NCI-H446 (cell line): ENCODE measurements at places on chromosomes 3 and 15.
A peak's percentile ranks its signal among the peaks of the same experiment; 100 is the strongest.

DNA sequence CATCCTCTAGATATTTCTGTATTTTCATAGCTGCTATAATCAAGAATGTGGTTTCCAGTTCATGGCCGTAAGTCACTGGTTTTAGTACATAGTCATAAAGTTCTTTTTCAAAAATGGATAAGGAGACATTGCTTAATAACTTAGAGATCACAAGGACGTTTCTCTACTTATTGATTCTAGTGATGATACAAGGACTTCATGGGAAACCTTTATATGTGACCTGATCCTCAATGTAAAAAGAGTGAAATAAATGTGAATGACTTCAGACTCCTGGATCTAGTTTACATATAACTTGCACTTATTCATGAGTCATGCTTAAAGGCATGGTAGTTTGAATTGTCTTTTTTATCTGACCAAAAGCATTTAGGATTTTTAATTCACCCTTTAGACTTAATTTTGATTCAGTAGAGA, 35.2 kb downstream of the TSC22D2 start:
- DNase-seq = no peak

GRCh38 chr3:23750573-23751210, 55.1 kb upstream of the UBE2E1 start:
- DNase-seq = no peak

DNA sequence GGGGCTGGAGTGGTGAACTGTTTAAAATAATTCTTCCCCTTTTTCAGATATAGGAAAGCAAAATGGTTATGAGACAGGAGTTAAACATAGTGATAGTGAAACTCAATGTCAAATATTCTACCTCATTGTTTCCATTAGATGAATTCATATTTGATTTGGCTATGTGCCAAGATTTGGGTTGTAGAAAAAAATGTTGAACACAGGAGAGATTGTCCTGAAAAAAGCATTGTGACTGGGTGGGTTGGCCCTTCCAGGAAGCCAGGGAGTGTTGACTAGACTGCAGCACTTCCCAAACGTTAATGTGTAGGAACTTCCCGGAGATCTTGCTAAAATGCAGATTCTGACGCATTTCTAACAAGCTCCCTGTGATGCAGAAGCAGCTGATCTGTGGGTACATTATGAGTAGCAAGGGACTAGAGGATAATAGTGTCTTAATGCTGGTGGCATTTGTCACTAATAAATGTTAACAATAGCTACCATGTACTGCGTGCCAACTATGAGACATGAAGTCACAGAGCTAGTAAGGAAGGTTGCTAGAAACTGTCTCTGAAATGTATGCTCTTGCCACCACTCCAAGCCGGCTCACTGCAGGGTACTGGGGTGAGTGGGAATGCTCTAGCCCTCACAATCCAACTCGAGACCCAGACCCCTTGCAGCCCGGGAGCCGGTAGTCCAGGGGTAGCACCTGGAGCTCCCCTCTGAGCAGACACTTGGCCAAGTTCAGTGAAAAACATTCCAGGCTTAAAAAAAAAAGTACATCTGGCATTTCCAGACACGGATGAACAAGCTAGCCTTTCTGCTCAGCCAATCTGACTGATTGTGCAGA, 120.6 kb downstream of the CD47 start:
- DNase-seq = no peak

DNA sequence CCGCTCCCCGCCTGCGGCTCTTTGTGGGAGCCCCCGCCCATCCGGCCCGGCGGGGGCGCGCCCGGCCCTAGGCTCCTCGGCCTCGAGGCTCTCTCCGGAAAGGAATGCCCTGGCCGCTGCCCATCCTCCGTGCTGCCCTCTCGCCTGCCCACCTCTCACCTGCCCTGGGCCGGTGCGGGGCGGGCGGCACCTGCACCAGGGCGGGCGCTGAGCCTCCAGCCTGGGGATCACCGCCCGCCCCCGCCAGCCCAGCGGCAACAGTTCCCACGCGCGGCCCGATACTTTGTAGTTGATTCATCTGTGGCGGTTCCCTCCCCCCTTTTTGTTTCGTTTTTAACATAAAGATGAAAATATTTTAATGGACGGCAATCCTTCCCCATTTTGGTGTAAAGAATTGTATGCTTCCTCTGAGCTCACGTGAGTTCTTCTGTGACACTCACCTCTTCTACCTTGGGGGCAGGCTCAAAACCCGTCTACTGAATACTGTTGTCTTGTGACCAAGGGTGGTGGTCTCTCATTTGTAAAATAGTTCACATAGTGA, 1.9 kb downstream of the KLF13 start:
- no peak for DNase-seq

DNA sequence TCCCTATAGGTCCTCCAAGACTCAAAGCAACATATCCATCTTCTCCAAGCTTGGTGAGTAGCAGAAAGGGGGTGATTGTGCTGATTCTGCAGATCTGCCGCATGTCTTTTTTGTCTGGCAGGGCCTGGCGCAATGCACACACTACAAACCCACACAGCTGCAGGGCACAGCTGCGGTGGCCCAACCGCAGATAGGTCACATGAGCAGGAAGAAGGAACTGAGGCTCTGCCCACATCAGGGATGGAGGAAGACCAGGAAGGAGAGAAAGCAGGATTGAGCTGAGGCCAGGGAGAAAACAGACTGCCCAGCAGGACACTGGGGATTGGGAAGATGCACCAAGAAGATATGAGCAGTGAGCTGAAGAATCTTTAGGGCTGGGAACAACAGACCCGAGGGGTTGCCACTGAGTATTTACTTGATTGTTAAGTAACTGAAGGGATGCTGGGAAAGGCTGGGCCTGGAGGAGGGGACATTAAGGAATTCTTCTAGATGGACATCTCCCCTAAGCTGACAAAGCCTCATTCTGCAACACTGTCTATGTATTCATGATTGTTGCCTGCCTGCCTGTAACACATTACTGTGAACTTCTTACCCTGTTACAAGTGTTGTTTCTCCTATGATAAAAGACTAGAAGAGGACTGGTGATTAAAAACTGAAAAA, 126.7 kb downstream of the MYLK start:
- DNase-seq = no peak

GRCh38 chr3:54347933-54348332, 225.6 kb downstream of the CACNA2D3 start:
- DNase-seq = no peak

GRCh38 chr3:45552031-45552793, 42.3 kb upstream of the LIMD1 start:
- no peak for DNase-seq

DNA sequence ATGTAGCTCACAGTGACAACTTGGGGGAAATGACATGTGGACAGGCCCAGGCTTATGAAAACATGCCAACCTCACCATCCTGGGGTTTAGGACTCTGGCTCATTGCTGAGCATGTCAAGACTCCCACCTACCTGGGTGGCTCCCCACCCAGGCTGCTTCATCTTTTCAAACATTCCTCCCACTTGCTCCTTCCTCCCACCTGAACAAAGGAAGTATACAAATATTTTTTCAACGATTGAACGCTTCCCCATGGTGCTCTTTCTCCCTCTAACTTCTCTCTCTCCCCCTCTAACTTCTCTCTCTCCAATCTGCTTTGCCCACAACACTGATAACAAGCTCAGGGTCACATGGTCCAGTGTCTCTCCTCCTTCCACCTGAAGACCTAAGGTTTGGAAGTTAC, 27.7 kb upstream of the CPEB1 start:
- DNase-seq = no peak

DNA sequence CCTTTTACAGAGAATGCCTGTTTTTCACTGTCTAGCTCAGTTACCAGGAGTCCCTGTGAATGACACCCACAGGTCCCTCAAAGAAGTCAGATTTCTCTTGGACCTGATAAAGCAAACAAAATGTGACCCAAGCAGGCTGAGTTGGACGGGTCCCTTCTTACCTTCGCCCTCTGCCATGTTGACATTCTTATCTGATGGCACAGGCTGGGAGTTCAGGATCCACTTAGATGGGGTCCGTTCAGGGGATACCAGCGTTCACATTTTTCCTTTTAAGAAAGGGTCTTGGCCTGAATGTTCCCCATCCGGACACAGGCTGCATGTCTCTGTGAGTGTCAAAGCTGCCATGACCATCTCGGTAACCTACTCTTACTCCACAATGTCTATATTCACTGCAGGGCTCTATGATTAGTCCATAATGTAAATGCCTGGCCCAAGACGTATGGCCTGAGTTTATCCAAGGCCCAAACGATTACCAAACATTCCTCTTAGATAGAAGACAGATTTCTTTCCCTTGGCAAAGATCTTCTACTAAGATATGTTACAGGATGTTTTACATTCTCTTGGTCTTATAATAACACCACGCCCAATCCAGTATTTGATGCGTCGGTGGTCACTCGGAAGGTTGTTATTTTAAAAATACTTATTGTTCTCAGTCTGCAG, 179.1 kb downstream of the THSD4 start:
- DNase-seq = no peak

DNA sequence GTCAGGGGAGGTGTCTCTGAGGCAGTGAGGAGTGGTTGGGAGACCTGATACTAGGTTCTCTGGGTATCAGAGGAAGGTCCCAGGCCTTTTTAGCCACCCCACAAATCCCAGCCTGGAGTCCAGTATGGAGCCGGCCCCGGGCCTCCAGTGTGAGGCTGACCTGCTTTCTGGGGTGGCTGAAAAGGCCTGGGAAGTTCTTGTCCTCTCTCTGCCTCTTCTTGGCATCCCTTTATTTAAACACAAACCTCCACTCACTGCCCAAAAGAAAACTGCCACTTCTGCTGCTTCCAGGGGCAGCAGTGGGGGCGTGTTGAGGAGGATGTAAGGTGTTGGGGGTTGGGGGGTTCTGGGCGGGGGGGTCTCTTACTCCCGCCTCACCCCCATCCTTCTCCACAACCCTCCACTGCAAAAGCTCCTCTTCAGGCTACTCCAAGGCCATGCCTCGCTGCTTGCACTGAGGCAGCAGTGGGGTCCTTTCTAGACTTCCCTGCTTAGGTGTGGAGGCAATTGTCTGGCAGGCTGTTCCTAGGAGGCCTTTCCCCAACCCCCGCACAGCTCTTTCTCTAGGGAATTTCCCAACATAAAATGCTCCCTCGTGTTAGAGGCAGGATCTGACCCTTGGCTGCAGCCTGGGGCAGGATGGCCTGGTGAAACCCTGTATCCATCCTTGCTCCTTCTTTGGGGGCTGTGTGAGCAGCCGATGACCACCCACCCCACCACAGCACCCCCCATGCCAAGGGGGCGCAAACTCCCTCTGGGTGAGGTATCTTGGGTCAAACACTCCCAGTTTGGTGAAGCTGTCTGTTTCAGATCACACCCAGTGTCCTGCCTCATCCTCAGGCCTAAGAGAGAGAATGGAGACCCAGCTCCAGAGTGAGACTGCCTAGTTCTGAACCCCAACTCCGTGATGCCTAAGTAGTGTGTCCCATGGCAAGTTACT, 12.1 kb upstream of the RAD18 start:
- no peak for DNase-seq

DNA sequence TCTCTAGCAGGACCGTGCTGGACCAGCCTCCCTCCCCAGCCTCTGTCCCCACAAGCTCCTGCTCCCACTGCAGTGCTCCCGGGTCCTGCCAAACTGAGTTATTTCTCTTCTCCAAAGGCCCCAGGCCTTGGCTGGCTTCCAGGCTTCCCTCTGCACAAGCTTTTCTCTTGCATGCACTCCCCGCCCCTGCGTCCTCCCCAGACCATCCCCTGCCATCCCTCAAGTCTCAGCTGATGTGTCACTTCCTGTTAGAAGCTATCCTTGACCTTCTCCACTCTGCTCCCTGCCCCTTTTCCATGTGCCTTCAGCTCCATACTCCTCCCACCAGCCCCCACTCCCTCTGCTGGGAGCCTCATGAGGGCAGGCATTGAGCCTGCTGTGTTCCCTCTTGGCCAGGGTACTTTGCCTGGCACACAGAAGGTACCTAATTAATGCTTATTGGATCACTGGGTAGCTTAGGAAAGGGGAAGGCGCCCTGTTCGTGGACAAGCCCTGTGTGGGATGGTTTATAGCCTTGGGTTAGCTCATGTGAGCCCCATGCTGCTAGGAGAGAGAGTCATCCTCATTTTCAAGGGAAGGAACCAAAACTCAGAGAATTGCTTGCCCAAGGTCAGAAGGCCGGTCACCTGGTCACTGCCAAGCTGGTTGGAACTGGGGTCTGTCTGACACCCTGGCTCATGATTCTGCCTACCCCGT, 56.4 kb downstream of the FEM1B start:
- peak; percentile 6 for DNase-seq

GRCh38 chr15:36882487-36883131, 217.7 kb downstream of the MEIS2 start:
- DNase-seq = no peak

- no peak for DNase-seq
Measured at GRCh38 chr3:45765958-45766357, 30.4 kb downstream of the SLC6A20 start.

- DNase-seq = no peak
Measured at GRCh38 chr15:98120561-98120960, 160.1 kb downstream of the ARRDC4 start.

GRCh38 chr3:196323691-196324090, 5.7 kb upstream of the DYNLT2B start:
- DNase-seq = peak; percentile 35
